ENCODE measurements at places on chromosomes 1 and 21.

GRCh38 chr1:27522432-27523336 lies 32.7 kb upstream of the WASF2 start:
- H3K4me3 ChIP-seq: no peak overlapping the region
- H3K4me1 ChIP-seq: peaks cover 58% of the 10 kb centered on the region
- no peaks in the 10 kb centered on the region for H3K36me3 ChIP-seq
- peak; percentile 68 for DNase-seq

GRCh38 chr21:27209546-27209945 lies 242.7 kb upstream of the ADAMTS5 start:
- no peak overlapping the region for H3K27ac ChIP-seq
- no peaks in the 10 kb centered on the region for H3K27me3 ChIP-seq
- H3K4me3 ChIP-seq: no peak overlapping the region
- no peak for DNase-seq

- H3K27ac ChIP-seq: no peak within 1 kb of the TSS
- H3K36me3 ChIP-seq: no peaks in the 10 kb centered on the region
- H3K4me1 ChIP-seq: peaks cover 27% of the 10 kb centered on the region
- peaks cover 9% of the 10 kb centered on the region for H3K27me3 ChIP-seq
- no peak within 1 kb of the TSS for H3K4me3 ChIP-seq
- DNase-seq: peak; percentile 66
Measured at GRCh38 chr1:1358433-1359271, at the start of gene MXRA8. Gene MXRA8 (minus strand): TSS chr1:1358555. CDS start chr1:1358504, 51 bp downstream.

DNA sequence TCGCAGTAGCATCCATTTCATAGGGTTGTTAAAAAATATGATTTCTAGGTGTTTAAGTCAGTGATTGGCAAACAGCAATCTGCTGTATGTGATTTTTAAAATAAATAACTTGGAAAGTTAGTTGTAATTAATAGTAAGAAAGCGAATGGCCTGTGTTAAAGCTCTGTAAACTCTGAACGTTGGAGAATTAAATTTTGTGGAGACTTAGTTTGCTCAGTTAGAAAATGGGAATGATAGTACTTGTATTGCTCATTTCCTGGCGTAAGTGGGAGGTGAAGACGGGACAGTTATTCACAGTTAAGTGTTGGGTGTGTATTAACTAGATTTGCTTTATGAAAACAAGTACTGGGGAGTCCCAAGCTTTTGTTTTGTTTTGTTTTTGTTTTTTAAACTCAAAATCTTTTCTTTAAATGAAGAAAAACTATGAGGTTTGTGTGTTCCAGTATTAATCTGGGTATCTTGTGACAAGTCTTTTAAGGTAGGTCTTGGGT lies 995 bp downstream of the CACYBP start:
- H3K27ac ChIP-seq: no peak overlapping the region
- H3K4me3 ChIP-seq: peak overlapping the region; percentile 93
- H3K36me3 ChIP-seq: peaks cover 4% of the 10 kb centered on the region
- DNase-seq: no peak

DNA sequence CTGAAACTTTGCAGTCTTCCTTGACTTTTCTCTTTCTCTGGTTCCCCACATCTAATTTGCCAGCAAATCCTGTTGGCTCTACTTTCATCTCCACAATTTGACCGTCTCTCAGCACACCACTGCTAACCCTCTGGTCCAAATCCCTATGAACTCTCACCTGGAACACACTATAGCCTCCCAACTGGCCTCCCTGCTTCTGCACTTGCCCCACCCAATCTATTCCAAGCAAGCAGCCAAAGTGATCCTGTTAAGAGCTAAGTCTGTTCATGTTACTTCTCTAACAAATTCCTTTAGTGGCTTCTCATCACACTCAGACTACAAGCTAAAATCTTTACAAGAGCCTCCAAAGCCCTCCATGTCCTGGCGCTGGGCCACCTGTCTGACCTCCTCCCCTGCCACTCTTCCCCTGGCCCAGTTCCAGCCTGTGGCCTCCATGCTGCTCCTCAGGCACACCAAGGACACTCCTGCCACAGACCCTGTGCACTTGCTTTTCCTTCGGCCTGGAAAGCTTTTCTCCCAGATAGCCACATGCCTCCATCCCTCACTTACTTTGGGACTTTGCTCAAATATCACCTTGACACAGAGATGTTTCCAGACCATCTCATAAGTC lies 104.1 kb downstream of the DTL start:
- H3K27me3 ChIP-seq: no peaks in the 10 kb centered on the region
- no peak overlapping the region for H3K4me3 ChIP-seq
- H3K27ac ChIP-seq: no peak overlapping the region

- no peaks in the 10 kb centered on the region for H3K27me3 ChIP-seq
- no peak for DNase-seq
- H3K27ac ChIP-seq: no peak overlapping the region
Measured at GRCh38 chr1:87986130-87986866, 657.6 kb downstream of the LMO4 start.

DNA sequence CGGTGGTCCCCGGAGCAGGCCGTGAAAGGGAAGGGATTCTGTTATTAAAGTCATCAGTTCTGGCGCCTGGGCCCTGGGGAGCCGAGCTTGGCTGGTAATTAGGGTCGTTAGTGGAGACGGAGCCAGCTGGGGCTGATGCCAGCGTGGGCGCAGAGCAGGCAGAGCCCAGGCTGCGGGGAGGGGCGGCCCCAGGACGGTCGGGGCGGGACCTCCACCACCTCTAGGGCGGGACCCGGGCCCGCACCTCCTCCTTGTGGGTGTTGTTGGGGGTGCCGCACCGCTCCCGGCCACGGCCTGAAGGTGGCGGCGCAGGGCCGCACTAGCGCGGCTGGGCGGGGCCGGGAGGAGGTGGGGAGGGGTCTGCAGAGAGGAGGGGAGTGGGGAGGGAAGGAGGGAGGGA lies 470.6 kb downstream of the PTPRU start:
- no peak overlapping the region for H3K27ac ChIP-seq
- peak overlapping the region; percentile 28 for H3K4me3 ChIP-seq
- peaks cover 2% of the 10 kb centered on the region for H3K4me1 ChIP-seq
- no peaks in the 10 kb centered on the region for H3K27me3 ChIP-seq

DNA sequence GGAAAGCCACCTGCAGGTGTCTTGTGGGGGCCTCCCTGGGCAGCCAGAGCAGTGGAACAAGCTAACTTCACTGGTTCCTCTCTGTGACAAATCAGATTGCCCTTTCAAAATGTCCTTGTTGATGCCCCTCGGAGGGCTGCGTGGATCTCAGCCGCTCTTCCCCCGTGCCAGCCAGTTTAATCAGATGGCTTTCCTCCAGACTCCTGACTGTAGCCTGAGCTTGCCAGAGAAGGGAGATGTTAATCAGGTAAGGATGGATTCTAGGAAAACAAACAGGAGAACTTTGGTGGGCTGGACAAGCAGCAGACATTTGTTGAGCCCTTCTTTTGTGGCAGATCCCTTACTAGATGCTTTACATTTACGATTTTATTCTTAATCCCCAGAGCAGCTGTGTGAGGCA lies 88.2 kb downstream of the DMRTA2 start:
- H3K4me3 ChIP-seq: no peak overlapping the region
- no peak overlapping the region for H3K27ac ChIP-seq
- DNase-seq: no peak
- peaks cover 24% of the 10 kb centered on the region for H3K27me3 ChIP-seq

DNA sequence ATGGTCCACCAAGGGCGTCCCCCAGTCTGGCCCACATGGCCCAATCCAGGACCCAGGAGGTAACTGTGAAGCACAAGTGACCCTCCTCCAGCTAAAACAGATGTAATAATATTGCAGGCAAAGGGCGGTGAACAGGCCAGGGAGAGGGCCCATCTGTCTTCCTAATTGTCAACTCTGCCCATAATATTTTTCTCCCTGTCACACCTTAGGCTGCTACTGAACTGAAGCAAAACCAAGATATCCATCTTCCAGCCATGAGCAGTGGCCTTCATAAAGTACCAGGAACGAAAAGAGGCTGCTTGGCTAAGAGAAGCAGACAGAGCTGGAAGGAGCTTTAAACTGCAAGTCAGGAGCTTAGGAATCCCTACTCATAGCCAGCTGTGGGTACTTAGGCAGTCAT lies 3.1 kb downstream of the KANK4 start:
- H3K27me3 ChIP-seq: peaks cover 38% of the 10 kb centered on the region
- no peak for DNase-seq
- no peak overlapping the region for H3K27ac ChIP-seq
- no peak overlapping the region for H3K4me3 ChIP-seq

DNA sequence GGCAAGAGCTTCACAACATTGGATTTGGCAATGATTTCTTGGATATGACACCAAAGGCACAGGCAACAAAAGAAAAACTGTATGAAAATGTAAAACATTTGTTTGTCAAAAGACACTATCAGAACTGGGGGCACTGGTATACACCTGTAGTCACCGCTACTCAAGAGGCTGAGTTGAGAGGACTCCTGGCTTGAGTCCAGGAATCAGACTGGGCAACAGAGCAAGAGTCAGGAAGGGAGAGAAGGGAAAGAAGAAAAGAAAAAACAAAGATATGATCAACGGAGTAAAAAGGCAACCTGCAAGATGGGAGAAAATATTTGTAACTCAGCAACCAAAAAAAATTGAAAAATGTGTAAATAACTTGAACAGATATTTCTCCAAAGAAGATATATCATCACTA lies 6.0 kb upstream of the TUT4 start:
- H3K4me3 ChIP-seq: no peak overlapping the region
- H3K27me3 ChIP-seq: no peaks in the 10 kb centered on the region
- no peak for DNase-seq
- H3K4me1 ChIP-seq: peaks cover 10% of the 10 kb centered on the region
- no peak overlapping the region for H3K27ac ChIP-seq
- H3K36me3 ChIP-seq: no peaks in the 10 kb centered on the region

- no peaks in the 10 kb centered on the region for H3K4me1 ChIP-seq
- DNase-seq: no peak
- H3K4me3 ChIP-seq: no peak overlapping the region
Measured at GRCh38 chr1:218368686-218369085, 23.6 kb downstream of the TGFB2 start.

GRCh38 chr1:64437453-64437852 lies 32.5 kb upstream of the CACHD1 start:
- H3K27me3 ChIP-seq: no peaks in the 10 kb centered on the region
- no peak for DNase-seq
- H3K27ac ChIP-seq: no peak overlapping the region
- no peaks in the 10 kb centered on the region for H3K4me1 ChIP-seq
- H3K36me3 ChIP-seq: no peaks in the 10 kb centered on the region
- H3K4me3 ChIP-seq: no peak overlapping the region

DNA sequence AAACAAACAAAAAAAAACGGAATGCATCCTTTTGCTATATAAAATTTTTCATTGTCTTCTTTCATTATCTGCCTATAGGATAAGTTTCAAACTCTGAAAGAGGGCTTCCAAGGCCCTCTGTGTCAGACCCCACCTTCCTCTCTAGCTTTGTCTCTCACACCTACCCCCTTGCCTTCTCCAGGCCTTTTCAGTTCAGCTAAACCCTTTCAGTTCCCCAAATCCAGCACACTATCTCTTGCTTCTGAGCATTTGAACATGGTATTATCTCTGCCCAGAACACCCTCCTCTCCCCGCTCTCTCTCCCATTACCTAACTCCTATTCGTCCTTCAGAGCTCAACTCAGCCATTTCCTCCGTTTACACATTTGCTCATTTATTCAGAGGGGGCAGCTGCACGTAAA lies 35.7 kb downstream of the C1orf216 start:
- no peaks in the 10 kb centered on the region for H3K27me3 ChIP-seq
- H3K27ac ChIP-seq: no peak overlapping the region
- no peaks in the 10 kb centered on the region for H3K36me3 ChIP-seq
- no peak for DNase-seq

DNA sequence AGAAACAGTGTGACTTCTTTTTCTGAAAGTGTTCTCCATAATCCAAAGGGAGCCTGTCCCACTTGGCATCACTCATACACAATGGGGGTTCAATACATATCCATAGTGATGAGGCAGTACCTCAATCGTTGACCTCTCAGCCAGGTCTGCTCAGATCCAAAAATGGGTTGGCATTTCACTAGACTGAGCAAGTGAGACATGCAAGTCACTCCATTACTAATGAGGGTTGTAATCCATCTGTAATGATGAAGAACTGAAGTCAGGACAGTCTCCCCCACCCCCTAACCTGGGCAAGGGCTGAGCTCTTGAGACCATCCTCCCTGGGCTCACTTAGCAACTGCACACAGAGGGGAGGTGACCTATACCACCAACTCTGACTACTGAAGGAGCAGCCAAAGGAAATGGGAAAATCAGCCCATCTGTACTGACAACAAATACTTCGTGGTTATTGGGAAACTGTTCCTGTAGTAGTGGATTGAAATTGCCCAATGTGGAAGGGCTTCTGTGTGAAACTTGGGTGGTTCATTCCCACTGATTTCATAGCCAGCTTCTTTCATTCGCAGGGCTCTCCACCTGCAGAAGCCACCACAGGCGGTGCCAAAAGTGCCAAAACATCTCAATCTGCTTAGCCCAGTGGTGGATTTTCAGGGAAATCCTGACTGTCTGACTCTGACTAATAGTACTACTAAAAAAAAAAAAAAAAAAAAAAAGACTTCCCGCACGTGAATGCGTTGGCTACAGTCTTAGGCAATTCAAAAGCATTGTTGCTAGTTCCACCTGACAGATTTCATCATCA lies 5.0 kb downstream of the NGF start:
- H3K4me3 ChIP-seq: no peak overlapping the region
- H3K4me1 ChIP-seq: peaks cover 7% of the 10 kb centered on the region
- H3K36me3 ChIP-seq: no peaks in the 10 kb centered on the region
- DNase-seq: no peak
- peaks cover 8% of the 10 kb centered on the region for H3K27me3 ChIP-seq
- H3K27ac ChIP-seq: no peak overlapping the region

All from H1 (cell line).